ENCODE measurements at places on chromosomes 5 and 9.

DNA sequence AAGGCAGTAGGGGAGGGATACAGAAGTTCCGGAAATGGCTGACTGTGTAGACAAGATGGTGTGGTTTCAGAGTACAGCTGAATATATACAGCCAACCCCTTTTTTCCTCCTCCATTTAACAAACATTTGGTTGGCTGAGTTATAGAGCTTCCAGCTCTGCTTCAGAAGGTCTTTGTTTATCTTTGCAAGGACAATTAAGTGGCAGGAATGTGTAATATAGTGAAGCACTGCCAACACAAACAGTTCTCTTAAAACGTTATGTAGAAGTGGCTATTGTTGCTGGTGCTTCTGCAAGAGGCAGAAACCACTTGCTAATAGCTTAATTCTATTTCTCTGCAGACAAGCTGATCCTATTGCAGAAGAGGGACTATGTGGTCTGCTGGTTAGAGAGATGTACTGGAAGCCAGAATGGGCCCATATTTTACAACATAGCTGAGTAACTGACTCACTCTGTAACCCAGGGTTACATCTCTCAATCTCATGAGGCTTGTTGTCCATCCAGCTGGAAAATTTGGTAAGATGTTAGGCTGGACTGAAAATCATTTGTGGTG, 62.7 kb upstream of the OSMR start:
- DNase-seq = no peak

GRCh38 chr5:12013351-12013750, 109.1 kb upstream of the CTNND2 start:
- DNase-seq = no peak

- peak; percentile 94 for DNase-seq
Observed at GRCh38 chr5:135861641-135862040, 27.2 kb downstream of the SLC25A48 start.

GRCh38 chr5:40499518-40500273, 180.0 kb upstream of the PTGER4 start:
- peak; percentile 88 for DNase-seq

GRCh38 chr9:118223111-118223510, 518.9 kb downstream of the TLR4 start:
- no peak for DNase-seq

- DNase-seq = no peak
Observed at GRCh38 chr5:24368115-24368514, 276.7 kb downstream of the CDH10 start.

DNA sequence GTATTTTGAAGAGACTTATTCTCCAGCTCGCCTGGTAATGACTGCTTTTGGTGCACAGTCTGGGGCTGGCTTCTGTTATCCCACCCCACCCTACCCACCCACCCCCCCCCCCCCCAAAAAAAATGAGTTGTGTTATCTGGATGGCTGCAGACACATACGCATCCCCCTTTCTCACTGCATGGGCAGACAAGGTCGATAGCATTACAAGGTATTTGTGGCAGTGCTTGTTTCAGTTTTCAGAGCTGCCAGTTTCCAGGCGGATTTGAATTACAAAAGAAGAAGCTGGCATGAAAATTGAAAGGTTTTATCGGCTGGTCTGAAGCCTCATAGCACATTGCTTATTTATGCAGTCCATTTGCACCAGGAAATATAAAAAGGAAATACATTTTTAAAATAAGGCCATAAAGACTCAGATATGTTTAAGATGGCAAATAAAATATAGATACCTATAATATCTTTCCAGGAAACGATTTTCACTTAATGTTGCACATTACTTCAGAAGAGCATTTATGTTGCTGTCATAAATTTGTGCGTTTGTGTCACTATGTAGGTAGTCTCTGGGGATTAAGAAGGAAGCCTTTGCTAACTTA, 85.1 kb upstream of the GRHPR start:
- no peak for DNase-seq
